NCI-H1417 treated with DMSO at 0.1 percent for 48 hours (cell line): ENCODE measurements at places on chromosomes 3 and 15.

DNA sequence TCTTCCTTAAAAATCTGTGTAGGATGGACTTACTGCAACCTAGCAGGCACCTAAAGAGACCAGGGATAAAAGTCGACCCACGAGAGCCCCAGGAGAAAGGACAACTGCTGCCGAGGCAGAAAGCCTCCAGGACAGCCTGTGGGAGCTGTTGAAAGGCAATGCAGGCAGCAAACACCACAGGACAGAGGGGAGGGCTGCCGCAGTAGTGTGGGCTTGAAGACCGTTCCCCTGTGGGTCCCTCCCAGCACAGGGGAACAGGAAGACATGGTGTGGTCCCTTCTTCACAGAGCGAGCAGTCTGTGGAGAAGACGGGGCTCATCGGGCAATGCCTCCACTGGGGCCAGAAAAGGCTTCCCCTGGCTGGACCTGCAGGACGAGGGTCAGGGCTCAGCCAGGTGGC, 58.5 kb upstream of the GATA2 start:
- no peak for DNase-seq

DNA sequence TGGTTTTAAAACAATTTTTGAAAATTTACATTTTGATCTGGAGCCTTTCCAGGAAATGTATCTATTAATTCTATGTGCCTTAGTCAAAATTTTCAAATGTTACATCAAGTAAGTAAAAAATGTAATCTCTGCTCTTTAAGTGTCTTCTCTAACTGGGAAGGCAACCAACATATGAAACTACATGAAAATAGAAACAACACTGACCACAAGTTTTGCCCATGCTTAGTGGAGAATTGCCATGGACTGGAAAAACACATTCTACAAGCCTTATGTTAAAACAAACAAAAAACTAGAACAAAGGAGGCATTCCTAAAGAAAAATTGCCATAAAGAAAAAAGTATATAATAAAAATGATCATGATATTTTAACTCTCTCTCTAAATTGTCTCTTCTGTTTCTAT, 75.9 kb upstream of the SPRED1 start:
- no peak for DNase-seq

DNA sequence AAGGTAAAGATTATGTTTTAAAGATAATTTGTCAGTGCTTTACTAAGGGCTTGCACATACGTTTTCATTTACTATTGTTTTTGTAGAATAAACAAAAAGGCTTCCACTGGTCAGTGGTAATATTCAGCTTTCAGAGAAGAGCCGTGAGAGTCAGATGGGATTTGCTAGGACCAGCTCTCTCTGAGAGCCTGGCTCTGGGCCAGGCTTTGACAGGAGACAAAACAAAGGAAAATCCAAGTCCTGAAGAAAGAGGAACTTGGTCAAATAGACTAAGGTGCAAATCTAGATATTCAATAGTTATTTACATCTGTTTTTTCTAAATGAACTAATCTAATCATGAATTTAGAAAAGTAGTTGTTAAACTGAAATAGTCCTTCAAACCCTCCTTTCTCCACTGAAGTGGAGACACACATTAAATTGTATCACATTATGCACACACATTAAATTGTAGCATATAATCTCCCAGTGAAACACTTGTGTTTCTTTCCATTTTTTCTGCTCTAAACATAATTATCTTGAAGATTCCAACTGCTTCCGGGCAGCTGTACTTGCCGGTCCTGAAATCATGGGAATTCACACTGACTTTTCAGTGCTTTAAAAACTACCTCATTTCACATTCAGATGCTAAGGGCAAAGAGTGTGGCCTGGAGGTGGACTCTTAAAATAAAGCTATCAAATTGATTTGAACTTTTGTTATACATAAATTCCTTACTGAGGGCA, 55.1 kb upstream of the FILIP1L start:
- no peak for DNase-seq

GRCh38 chr3:54079314-54079713, 43.0 kb upstream of the CACNA2D3 start:
- DNase-seq = no peak

GRCh38 chr15:39786447-39787056, 3.9 kb upstream of the FSIP1 start:
- DNase-seq = peak; percentile 1

DNA sequence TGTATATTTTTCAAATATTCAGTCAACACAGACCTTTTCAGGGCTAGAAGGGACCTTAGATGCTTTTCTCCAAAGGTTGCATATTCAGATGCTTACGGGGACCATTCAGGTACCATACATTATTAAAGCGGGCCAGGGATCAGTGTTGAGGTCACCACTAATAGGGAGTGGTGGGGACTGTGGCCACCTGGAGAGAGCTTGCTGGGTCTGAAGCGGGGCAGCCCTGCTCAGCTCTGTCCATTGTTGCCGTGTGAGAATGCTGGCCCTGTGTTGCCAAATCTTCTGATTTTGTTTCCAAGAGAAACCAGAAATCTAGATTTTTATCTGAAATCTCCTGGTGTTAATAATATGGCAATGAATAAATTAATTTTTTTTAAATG, 23.7 kb downstream of the ABHD2 start:
- no peak for DNase-seq

- DNase-seq = no peak
Measured at GRCh38 chr3:23739536-23739935, 66.2 kb upstream of the UBE2E1 start.

GRCh38 chr15:31228980-31229826, 97.4 kb upstream of the KLF13 start:
- no peak for DNase-seq

GRCh38 chr3:19866751-19867347, 67.2 kb downstream of the EFHB start:
- no peak for DNase-seq

DNA sequence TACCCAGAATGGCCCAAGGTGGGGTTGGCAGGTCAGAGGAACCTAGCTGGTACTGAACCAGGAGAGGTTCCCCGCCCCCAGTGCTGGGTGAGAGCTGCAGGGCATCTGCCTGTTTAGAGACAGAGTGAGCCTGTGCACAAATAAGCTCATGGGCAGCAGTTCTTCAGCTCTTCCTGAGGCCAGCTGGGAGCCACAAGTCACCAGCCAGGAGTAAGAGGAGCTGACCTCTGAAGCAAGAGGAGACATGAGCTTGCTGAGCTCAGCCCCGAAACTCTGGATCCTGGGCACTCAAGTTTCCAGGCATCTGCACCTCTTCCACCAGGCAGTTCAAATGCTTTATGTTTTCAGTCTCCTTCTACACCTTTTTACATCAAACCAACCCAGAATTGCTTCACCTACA, 2.1 kb downstream of the RTP2 start:
- no peak for DNase-seq
